ENCODE measurements at places on chromosomes 7 and 10.

- DNase-seq, result no peak
Observed at GRCh38 chr7:35313575-35313974, 59.7 kb upstream of the TBX20 start.

- no peak for DNase-seq
Observed at GRCh38 chr7:29309041-29309854, 114.7 kb downstream of the CHN2 start.

DNA sequence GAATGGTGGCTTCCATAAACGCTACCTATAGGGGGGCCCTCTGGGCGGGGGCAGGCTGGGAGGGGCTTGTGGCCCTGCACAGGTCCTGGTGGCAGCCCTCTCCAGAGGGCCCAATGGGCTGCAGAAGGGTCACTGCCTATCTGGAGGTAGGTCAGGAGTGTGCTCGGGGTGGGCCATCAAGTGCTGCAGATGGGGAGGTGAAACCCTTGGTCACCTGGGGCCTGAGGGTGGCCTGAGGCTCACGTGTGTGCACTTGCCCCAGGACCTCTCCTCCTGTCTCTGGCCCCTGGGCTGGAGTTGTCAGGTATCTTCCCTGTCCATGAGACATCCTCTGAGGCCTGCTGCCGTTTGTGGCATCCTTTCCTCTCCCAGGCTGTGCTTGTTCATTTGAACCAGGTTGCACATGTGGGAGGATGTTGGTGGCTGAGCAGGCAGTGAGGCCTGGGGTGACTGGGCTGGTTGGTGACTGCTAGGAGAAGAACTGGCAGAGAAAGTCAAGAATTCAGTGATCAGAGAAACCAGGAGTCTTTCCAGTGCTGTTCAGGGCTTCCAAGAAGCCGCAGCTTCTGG lies 21.1 kb upstream of the SH2D4B start:
- no peak for DNase-seq

DNA sequence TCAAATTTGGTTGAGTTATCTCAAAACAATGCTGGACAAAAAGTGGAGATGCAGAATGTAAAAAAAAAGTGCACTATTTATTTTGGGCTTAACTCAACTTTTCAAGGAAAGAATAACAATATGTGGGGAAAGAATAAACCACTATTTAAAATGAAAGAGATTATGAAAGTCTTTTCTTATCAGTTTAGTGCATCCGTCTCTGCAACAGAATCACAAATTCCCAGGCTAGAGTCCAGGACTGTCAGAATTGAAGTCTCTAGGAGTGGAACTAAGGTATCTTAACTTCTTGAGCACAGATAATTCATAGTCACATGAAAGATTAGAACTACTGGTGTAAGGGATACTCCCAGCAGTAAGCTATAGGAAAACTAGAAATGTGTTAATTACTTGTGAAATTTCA lies 1200.3 kb upstream of the LRRN3 start:
- DNase-seq, result no peak

DNA sequence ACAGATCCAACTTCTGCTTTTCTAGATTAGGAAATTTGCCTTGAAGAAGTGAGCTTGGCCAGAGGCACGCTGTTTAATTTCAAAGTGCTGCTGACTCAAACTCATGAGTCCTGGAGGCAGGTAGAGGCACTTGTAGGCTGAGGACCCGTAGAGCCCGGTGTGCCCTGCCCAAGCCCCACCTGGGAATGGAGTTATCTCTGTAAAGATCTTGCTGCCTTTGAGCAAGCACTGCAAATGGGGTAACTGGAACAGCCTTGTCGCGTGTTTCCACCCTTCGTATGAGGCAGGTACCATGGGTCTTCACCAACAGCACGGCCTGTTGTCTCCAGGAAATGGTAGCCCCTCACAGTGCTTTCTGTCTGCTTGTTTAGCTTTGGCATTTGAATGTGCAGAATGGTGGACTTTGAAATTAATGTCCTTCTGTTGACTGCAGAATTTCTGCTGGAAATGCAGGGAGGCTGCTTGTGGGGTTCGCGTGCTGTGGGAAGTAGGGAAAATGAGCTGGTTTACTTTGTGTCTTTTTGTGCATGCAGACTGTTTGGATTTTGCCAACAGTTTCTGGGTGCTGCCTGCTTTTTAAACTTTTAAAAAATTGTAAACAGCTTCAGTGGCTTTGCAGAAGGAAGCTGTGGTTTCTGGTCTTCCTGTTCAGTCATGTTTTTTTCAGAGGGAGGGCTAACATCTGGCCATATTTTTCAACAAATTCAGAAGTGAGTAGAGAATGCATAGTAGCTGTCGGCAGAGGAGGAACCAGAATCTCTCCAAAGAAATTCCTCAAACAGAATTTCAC lies 27.2 kb downstream of the CCM2 start:
- no peak for DNase-seq

DNA sequence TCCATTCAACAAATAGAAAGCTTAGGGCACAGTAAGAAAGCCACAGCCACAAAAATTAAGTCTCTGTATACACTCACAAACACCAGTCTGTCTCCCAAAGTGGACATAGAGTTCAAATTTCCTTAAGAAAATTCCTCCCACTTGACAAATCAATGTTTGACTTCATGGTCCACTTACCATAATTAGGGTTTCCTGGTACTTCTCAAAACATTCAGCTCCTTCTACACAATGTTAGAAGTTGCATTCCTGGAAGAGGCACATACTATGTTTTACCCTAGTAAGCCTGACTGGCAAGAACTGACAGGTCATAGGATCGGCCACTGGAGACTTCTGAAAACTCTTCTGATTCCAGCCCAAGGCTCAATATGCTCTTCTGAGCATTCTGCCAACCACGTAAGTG lies 70.5 kb downstream of the CPXM2 start:
- DNase-seq, result no peak

DNA sequence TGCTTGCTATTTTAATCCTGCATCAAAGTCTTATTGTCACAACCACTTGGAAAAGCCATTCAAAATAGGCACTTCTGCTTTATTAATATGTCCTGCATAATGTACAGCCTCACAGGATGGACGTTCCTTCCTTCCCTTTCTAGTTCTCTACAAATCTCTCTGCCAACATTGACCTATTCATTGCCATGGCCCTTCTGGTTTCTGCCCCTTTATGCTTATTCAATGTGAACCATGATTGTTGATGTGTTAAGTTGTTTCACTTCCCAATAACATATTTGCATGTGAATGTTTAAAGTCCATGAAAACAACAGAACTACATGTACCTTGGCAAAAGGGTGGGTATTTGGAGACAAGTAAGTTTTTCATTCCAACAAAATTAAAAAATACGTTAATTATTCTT lies 45.7 kb downstream of the COL28A1 start:
- no peak for DNase-seq

- no peak for DNase-seq
Observed at GRCh38 chr10:44198780-44199097, 186.2 kb downstream of the CXCL12 start.

GRCh38 chr10:74927701-74928100 lies 101.3 kb downstream of the KAT6B start:
- no peak for DNase-seq

- DNase-seq, result no peak
Observed at GRCh38 chr7:139534096-139534495, 10.6 kb downstream of the CLEC2L start.

DNA sequence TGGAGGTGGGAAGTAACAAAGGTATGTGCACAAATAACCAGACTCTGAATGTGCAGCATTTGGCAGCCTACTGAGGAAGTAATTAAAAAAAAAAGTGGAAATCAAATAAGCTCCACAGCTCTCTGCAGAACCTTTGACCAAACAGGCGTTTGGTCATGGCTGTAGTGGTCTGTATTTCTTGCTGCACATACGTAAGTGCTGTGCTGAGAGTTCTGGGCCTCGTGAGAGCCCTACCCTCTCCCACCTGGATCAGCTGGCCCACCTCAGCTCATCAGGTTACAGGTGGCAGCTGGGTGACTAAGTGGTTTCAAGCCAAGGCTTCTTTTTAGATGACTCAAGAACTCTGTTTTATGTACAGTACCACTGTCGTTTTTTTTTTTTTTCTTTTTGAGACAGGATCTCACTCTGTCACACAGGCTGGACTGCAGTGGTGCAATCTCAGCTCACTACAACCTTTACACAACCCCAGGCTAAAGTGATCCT lies 178.2 kb upstream of the KLF6 start:
- no peak for DNase-seq

DNA sequence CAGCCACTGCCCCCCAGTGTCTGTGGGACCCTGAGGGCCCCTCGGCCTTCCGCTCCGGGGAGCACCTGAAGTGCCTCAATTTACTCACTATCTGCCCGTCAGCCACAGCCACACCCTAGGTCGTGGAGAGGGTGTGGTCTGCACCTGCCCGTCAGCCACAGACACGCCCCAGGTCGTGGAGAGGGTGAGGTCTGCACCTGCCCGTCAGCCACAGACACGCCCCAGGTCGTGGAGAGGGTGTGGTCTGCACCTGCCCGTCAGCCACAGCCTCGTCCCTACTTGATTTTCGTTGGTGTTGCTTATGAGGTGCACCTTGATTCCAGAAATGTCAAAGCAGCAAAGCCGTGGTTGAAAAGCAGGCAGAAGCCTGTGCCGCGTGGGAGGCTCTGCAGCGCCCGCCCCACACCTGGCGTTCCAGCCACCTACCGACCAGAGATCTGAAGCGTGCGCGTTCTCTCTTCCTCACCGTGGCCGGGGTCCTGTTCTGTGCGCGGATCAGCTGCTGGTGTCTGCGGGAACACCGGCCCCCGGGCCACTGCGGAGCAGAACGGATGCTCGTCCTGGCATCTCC lies 101.6 kb downstream of the DYNC2I1 start:
- DNase-seq, result peak; percentile 49

GRCh38 chr7:77388055-77388641 lies 28.0 kb downstream of the GSAP start:
- DNase-seq, result no peak

DNA sequence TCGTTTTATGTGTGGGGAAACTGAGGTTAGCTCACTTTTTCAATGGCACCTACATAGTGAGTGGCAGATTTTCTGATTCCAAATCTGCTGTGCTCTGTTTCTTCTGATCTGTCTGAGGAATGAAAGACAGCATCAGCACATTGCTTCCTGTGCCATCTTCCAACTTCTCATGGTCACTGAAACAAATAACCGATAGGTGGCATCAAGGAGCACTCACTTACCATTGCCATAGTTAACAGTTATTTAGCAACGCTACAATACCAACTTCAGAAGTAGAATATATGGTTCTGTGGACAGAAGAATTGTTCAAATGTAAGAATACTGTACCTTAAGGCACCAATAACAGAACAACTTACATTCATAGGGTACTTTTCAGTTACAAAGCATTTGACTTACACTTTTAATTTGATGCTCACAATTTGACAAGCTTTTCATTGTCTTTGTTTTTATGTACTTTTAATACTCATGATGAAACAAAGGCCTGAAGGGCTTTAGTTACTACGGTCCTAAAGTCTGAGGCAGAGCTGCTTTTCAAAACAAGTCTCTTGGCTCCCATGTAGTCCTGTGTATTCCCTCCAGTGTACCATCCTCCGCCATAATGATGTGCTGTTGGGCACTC lies 228.9 kb upstream of the TCF7L2 start:
- DNase-seq, result no peak

DNA sequence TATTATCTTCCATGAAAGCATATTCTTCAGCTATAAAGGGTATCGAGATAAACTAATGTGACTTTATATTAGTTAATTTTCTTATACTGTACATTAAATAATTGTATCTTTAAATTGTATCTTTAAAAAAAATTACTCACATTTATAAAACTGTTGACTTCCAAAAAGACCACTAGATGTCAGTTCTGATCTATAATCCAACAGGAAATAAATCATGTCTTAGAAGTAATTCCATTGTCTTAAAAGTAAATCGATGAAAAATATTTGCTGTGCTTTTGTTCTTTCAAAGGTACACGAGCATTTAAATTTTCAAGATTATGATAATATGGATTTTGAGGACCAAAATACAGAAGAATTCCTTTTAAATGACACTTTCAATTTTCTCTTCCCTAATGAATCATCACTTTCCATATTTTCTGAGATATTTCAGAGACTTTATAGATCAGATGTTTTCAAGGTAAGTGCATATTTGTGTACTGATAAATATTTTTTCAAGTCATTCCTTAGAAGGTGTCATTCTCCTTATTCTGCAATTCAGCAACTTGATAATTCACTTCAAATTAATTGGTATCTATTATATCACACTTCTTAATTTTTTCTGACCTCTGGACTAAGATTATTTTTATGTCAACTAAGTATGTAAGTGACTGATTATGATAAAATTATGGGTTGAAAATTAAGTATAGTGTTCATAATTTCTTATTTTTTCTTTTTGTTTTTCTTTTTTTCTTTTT lies 138.5 kb downstream of the CPED1 start:
- no peak for DNase-seq

DNA sequence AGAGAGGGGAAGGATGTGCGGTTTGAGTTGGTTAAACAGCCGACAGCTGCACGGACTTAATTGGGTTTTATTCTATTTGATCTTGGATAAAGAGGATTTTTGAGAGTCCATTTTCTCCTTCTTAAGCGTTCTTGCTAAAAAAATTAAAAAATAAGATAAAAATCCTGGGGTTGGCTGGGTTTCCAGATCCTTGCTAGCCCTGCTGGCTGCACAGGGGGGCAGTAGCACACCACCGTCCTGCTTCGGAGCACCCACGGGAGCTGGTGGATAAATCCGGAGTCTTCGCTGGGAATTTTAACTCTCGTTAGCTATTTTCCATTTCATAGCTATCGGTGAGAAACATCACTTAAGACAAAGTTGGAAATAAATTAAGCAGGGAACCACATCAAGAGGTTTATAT lies 792.0 kb downstream of the TYW1 start:
- DNase-seq, result no peak

DNA sequence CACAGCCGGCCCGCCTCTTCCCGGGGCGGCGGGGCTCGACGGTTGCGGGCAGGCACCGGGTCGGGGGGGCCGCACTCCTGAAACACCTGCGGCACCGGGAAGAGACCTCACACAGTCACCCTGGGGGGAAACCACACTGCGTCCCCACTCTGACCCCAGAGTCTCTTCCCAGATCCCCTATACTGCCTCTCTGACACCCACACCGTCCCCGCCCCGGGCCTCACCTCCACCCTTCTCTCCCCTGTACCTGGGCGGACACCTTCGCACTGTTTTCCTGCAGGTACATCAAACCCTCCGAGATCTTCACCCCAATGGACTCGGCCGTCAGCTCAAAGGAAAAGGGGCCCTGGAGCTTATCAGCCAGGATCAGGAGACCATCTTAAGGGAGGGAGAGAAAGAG lies 3.4 kb upstream of the GAL3ST4 start:
- no peak for DNase-seq

- no peak for DNase-seq
Observed at GRCh38 chr7:139851770-139852481, 22.9 kb downstream of the TBXAS1 start.

- DNase-seq, result no peak
Observed at GRCh38 chr10:31204090-31204489, 114.9 kb upstream of the ZEB1 start.

- no peak for DNase-seq
Observed at GRCh38 chr7:150361402-150361801, 7.2 kb upstream of the REPIN1 start.

Measured in activated T-cell treated with anti-CD3 and anti-CD28 coated beads, Interleukin-2, amount 50 U/mL, for 24 hours (primary cell).